SHP77 (cell line): ENCODE measurements at places on chromosomes 12 and 14.

- no peak for DNase-seq
Measured at GRCh38 chr14:104518659-104519350, 60.8 kb upstream of the C14orf180 start.

- DNase-seq = peak; percentile 92
Measured at GRCh38 chr14:75310295-75311111, 31.9 kb downstream of the FOS start.

- DNase-seq = peak; percentile 73
Measured at GRCh38 chr12:96720363-96720705, 186.7 kb upstream of the NEDD1 start.

DNA sequence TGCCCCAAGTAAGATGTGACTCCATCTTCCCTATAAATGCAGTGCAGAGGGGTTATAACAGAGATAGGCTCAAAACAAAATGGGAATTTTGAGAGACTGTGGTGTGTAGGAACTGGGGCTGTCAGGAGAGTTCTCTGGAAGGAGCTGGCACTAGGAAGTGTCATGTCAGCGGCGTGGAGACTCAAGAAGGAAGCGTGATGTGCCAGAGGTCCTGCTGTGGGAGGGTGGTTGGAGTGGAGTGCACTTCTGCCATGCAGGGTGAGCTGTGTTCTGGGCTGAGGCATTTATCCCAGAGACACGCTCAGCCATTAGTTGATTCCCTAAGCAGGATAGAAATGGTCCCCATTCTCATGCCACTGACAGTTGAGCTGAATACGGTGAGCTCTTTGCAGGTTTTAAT, 19.0 kb downstream of the GLT1D1 start:
- no peak for DNase-seq

DNA sequence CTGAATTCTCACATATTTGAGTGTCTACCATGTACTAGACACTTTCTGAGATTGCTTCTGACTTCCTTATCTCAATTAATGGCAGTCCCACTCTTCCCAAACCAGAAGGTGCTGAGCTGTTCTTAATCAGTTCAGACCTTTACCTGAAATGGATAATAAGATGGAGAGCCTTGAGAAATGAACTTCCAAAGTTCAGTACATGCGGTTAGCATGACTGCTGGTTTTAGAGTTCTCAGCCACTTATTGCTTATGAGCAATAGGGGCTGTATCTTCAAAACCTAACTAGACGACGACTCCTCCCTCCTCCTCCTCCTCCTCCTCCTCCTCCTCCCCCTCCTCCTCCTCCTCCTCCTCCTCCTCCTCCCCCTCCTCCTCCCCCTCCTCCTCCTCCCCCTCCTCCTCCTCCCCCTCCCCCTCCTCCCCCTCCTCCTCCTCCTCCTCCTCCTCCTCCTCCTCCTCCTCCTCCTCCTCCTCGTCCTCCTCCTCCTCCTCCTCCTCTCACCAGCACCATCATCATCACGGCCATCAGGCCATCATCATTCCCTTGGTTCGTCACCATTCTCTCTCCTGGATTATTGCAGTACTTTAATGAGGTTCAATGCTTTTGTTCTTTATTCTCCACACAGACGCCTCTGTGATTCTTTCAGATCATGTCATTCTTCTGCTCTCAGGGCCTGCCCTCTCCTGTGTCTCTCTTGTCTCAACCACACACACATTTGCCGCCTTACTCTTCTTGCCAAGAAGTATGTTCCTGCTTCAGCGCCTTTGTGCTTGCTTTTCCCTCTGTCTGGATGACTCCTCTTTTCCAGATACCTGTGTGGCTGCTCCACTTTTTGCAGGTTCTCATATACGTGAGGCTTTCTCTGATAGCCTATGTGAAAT, 2.7 kb downstream of the PCNX1 start:
- DNase-seq = no peak

- no peak for DNase-seq
Measured at GRCh38 chr14:102241147-102241546, 63.8 kb downstream of the MOK start.

- DNase-seq = no peak
Measured at GRCh38 chr14:92568621-92569479, 55.3 kb downstream of the RIN3 start.

- DNase-seq = no peak
Measured at GRCh38 chr12:100017056-100017455, 32.3 kb upstream of the ANKS1B start.

DNA sequence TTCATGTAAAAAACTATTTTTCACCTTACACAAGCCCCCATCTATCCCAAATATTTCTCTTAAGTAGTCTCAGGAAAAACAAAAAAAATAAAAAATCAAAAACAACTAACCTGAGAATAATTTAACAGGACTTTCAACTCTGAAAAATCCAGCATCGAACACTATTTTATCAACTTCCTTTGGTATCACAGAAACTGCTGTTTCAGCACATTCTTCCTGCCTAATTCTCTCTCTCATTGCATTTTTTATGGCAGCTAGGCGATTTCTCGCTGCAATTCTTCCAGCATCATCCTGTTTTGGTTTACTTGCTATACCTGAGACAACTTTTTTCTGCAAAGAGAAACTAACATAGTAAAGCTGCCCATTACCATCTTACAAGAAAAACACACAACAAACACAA, 29.4 kb downstream of the LGALS3 start:
- no peak for DNase-seq

GRCh38 chr12:132163041-132163910, 19.0 kb downstream of the NOC4L start:
- no peak for DNase-seq

GRCh38 chr12:92206596-92206995, 61.0 kb upstream of the BTG1 start:
- DNase-seq = no peak

GRCh38 chr12:68793436-68793835, 14.5 kb upstream of the MDM2 start:
- no peak for DNase-seq

DNA sequence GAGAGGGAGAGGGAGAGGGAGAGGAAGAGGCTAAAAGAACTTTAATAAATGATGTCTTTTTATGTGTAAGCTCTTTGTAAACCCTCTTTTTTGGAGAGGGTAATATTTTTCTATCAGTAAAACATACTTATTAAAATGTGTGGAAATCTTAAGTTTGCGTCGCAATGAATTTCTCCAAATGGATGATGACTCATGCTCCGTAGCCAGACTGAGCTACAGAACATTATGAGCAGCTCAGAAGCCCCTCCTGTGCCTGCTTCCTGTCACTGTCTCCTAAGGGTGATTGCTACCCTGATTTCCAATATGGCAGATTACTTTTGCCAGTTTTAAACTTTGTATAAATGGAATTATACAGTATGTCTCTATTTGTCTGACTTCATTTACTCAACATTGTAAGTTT, 13.0 kb upstream of the PYGL start:
- peak; percentile 52 for DNase-seq

DNA sequence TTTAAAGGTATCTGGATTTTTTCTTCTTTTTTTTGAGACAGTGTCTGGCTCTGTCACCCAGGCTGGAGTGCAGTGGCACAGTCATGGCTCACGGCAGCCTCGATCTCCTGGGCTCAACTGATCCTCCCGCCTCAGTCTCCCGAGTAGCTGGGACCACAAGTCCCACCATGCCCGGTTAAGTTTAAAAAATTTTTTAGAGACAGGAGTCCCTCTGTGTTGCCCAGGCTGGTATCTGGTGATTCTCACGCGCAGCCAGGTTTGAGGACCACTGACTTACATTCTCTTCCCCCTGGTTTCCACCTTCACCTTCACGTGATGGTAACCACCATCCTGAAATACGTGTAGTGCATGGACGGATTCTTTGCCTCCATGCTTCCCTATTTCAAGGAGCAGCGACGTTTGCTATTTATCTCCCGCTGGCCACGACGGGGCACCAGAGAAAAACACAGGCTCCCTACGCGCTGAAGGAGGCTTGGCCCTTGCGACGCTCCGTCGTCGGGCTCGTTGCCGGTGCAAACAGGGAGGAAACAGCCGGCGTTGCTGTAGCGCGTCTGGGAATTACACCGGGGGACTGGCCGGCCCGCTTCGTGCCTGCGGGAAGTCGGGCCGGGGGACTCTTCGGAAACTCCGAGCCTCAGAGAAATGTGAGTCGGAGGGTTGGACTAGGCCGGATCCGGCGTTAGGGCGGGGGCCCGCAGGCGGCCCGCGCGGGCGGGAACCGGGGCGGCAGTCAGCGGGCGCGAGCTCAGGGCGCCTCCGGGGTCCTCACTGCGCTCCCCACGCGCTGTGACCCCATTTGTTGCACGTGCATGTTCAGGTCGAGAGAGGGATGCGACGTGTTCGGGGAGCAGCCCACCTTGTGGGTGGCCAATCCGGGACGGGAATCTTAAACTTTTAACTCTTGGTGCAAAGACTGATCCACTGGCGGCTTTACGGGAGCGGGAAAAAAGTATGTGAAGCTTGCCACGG, at the start of gene TCHP:
TCHP (plus strand) TSS at position 492 of the 969 bp plus-strand sequence. CDS start 2,753 bp downstream, outside the sequence.
- DNase-seq = peak; percentile 81

DNA sequence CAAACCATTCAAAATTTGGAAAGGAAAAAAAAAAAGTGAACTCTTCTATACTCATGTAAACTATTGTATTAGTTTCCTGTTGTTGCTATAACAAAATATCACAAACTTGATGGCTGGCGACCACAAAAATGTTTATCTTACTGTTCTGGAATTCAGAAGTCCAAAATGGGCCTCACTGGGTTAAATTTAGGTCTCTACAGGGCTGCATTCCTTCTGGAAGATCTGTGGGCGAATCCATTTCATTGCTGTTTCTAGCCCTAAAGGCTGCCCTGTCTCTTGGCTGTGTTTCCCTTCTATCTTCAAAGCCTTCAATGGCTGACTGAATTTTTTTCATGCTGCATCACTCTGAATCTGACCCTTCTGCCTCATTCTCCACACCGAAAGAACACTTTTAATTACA, 105.1 kb upstream of the NAV3 start:
- no peak for DNase-seq

DNA sequence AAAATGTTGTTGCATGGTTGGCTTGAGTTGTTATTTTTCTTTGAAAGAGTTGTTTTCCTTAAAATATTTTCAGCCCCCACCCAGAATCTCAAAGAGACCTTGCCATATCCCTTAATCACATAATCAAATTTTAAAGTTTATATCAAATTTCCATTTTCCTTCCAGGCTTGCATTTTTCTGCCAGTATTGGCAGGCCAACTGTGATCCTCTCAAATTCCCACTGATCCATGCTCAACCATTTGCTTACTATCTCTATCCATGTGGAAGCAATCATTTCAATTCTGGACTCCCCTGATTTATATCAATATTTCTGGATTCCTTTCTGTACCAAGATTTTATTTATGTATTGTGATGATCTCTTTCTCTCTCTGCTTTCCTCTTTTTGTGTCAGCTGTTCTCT, 64.2 kb upstream of the PYGL start:
- no peak for DNase-seq

- no peak for DNase-seq
Measured at GRCh38 chr12:68190301-68190700, 30.8 kb upstream of the IFNG start.

DNA sequence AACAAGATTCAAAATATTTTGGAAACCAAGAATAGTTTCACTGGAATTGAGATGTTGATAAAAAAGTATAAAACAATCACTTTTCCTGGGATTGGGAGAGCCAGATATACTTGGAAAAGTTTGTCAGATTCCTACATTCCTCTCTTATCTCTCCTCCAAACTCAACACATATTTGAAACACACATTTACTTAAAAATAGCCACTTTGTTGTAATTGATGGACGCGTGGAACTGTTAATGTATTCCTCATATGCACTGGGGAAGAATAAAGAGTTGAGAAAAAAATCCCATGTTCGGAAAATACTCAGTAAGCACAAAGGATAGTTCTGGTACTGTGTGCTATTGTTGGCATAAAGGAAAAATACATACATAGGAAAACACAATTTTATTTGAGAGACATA, 195.6 kb upstream of the FLRT2 start:
- DNase-seq = no peak

GRCh38 chr14:69617796-69618195, 6.4 kb downstream of the SUSD6 start:
- DNase-seq = no peak

- DNase-seq = no peak
Measured at GRCh38 chr14:52111583-52111982, 42.7 kb upstream of the NID2 start.

GRCh38 chr14:52748647-52749292, 18.8 kb downstream of the STYX start:
- no peak for DNase-seq

DNA sequence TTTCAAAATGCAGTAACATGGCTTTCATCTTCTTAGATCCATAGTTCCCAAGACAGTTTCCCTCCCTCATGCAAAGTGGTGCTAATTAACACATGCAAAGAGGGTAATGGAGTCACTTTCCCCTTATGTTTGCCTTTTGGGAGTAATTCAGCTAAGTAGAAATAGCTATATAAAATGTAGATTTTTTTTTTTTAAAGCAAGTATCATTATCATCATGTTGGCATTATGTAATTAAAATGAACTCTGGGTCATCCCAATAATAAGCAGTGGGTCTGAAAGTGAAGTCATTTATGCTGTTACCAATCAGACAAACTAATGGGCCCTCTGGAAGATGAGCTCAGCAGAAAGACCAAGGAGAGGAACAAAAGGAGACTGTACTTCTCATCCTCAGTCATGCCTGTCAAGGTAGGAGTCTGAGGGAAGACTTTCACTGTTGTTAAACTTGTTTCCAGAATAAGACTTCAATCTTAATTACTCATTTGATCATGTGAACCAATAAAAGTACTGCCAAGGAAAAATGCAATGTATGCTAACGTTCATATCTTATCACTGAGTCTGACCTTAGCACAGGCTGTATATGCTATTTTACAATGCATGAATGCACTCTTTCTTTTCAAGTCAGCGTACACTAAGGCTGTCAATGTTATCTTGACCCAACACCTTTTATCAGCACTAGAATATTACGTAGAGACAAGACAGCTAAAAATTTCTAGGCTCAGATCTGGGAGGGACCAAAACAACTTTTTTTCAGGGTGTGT, 26.8 kb downstream of the AREL1 start:
- no peak for DNase-seq

DNA sequence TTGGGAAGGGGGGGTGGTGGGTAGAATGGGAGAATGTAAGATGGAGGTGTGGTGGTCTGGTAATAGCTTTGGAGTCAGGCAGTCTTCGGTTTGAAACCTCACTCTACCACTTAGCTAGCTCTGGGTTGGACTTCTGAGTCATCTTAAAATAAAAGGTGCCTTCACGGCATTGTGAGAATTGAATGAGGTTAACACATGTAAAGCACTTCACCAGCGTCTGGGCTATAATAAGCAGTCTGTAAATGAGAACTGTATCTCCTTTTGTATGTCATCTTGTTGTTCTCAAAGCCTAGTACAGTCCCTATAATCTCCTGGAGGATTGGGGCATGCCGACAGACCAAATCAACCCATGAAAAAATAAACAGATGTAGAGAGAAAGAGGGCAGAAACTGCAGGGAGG, 11.2 kb downstream of the C2CD5 start:
- DNase-seq = no peak

DNA sequence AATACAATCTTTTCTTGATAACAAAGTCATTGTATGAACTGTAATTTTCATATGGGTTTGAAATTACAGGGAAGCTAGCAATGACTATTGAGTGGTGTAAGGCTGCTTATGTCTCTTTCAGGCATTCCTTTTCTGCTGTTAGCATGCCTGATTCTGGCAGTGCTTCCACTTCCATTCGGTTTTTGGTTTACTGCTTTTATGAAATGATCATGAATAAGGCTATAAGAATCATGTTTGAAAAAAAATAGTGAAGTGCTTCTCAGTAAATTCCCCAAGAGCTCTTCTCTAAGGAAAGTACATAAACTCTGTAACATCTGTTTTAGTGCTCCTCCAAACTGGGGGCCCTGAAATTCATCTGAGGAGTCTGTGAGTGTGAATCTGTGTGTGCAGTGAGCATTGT, 434.0 kb upstream of the RGS6 start:
- no peak for DNase-seq
